ENCODE measurements at places on chromosomes 16 and 17. TPM values are rescaled to one million over a fixed set of nuclear protein-coding genes. Genes with fewer than 3 reads are reported as not detected.

KRT24 gene
- total RNA-seq, result not detected

DNA sequence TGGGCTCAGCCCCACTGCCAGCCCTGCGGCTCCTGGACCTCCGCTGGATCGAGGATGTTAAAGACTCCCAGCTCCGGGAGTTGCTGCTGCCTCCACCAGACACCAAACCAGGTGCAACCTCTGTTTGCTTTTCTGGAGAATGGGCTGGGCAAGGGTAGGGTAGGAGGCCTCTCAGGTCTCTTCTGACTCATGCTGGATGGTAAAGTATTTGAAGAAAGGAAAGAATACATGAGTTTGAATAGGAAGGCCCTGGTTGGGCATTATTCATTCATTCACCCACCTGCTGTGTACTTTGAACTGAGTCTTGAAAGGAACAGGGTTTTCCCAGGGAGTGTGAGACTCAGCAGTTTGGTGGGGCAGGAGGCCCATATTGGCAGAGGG is 6.5 kb upstream of the ORAI3 start:
- no peak for DNase-seq

DNA sequence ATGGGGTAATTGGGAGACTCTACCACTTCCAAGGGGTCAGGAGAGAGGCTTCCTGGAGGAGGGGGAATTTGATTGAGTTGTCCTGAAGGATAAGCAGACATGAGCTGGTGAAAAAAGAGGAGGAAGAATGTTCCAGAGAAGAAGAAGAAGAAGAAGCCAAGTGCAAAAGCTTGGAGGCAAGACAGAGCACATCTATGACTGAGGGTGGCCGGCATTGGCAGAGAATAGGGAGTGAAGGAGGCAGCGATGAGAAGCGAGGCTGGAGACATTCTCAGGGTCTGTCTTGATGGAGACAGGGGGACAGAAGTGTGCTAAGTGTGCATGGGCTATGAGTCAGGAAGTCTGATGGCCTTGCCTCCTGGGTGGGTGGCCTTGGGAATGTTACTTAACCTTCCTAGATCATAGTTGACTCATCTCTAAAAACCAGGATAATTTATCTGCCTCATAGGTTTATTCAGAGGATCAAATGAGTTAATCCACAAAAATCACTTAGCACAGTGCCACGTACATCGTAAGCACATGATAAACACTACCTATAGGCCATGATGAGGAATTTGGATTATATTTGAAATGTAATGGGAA is 171.7 kb downstream of the ABCC12 start:
- DNase-seq, result no peak

DNA sequence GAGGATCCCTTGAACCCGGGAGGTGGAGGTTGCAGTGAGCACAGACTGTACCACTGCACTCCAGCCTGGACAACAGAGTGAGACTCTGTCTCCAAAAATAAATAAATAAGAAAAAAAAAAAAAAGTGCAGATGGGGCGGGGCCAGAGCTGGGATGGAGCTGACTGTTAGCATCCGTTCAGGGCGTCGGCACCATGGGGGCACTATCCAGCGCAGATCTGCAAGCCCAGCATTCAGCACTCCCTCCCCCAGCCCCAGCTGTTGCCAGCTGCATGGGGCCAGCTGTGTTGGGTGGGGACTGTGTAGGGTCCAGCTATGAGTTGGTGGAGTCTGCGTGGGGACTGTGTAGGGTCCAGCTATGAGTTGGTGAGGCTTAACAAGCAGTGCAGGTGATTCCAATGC is 13.3 kb downstream of the GPRC5C start:
- no peak for DNase-seq

LPO gene
- total RNA-seq, result not detected

Measured in posterior vena cava (tissue), 2 donors.